ENCODE measurements at places on chromosomes 3 and 15.

DNA sequence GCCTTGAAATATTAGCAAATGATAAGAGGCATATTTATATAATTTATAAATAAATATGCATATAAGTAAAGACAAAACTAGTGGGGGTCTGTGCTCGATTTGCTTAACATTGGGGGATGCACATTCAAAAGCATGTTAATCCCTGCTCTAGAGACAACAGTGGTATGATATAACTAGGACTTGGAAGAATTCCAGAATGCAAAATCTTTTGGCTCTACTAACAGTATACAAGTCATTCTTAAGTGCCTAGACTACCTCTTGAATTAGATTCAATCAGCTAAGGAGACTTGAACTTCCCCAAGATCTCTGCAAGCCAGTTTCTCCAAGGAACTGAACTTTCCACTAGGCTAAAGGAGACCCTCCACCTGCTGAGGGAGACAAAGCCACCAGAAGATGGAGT is 282.7 kb upstream of the RORA start:
- no peak for DNase-seq

DNA sequence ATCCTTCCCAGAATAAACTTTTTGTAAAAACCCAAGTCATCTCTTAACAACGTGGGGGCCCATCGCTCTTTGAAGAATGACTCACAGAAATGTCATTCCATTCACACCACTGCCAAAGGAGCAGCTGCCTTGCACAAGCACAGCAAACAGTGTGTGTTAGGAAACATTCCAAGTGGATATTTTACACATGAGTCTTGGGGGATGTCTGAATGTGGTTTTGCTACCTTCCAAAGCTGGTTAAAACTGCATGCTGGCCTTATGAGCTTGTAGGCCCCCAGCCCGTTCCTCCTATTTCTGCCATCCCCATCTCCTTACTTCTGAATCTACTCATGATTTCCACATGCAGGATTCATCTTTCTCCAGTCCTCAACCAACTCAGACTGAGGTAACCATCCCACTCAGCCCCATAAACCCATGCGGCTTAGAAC is 130.8 kb downstream of the CPNE4 start:
- no peak for DNase-seq

- DNase-seq, result no peak
Measured at GRCh38 chr15:27690290-27690689, 408.8 kb downstream of the OCA2 start.

- no peak for DNase-seq
Measured at GRCh38 chr3:134998855-134999254, 203.8 kb downstream of the EPHB1 start.

GRCh38 chr3:14765576-14766427 is 53.0 kb upstream of the FGD5 start:
- no peak for DNase-seq

GRCh38 chr15:93881310-93881709 is 350.1 kb upstream of the MCTP2 start:
- no peak for DNase-seq
